ENCODE measurements at places on chromosomes 7 and 10.
A peak's percentile ranks its signal among the peaks of the same experiment; 100 is the strongest.

DNA sequence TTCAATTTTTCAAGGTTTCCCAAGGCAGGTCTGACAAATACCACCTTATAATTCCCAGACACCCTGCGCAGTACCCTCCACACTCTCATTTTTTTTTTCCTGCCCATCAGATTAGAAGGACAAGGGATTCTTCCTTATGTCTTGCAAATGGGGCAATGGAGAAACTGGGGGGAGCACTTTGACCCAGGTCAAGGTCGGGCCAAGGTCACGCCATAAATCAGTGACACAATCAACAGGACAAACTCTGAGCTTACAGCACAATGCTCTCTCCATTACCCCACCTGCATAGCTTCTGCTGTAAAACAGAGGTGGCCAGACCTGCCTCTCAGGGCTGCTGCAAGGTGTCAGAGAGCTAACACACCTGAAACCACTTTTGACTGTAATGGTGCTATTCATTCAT, 254.4 kb upstream of the ZMIZ1 start:
- no peak for DNase-seq

DNA sequence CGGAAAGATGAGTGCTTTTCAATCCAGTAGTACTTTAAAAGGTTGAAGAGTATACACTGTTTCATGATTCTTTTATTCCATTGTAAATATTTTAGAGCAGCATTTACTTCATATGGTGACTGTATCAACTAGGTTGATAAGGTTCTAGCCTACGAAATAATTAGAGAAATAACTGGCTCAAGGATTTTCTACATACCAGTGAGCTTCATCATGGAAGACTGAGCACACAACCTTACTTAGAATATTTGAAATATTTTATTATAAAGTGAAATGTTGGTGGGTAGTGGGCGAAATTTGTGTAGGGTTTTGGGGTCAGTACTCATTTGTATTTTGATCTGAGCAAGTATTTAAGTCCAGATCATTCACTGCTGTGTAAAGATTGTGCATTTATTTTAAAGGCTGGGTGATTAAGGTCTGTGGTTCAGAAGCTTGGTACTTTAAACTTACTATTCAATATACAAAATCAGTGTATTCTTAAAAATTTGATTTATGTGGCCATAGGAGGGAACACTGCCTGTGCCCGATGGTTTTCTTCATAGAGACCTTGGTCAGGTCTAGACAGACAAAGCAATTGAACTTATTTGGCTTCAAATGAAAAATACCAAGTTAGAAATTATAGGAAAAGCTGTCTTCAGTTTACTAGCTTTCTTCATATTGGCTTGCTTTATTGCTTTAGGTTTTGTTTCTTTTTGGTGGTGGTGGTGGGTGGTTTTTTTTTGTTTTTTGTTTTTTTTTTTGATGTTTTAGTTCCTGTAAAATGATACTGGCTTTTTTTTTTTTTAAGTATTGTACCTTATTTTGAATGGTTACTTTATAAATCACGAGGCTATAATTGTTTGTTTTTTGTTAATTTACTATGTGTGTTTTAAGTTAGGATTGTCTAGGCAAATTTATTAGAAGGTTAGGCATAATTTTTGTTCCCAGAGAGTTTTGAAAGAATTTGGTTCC, 3.0 kb downstream of the KMT2E start:
- DNase-seq = peak; percentile 65

DNA sequence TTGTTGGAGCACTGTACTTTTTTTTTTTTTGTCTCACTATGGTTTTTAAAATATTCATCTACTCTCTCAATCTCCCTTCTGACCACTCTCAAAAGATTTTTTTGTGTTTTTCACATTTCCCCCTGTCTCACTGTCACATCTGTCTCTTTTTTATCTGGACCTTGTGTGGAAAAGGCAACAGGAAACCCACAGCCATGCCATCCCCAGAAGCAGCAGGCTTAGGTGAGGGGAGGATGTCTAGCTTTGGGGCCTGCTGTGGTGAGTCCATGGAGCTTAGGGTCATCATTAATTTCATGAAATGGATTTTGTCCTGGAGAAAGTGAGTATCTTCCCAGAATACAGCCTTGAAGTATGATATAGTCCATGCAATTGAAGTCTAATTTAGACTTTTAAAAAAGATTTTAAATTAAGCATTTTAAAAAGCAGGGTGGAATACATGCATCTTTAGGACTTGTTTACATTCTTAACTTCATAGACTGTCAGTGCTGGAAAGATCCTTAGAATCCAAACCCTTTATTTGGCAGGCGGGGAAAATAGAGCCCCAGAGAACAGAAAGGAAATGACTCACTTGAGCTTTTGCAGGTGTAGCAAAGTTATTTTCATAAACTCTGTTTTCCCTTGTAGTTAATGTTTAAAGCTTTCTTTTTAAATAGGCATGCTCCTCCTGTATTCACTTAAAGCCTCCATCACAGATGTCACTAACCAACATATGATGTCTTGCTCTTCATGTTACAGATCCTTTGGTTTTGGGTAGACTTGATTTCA, 25.1 kb downstream of the MINDY4 start:
- DNase-seq = peak; percentile 85

DNA sequence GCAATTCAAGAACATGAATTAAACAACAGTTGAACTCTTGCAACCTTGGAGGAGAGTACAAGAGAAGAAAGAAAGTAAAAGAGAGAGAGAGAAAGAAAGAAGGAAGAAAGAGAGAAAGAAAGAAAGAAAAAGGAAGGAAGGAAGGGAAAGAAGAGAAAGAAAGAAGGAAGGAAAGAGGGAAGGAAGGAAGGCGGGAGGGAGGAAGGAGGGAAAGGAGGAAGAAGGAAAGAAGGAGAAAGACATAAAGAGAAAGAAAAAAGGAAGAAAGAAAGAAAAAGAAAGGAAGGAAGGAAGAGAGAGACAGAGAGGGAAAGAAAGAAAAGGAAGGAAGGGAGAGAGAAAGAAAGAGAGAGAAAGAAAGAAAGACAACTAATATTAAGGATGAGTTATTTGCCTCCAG, 1106.7 kb downstream of the TYW1 start:
- DNase-seq = no peak

DNA sequence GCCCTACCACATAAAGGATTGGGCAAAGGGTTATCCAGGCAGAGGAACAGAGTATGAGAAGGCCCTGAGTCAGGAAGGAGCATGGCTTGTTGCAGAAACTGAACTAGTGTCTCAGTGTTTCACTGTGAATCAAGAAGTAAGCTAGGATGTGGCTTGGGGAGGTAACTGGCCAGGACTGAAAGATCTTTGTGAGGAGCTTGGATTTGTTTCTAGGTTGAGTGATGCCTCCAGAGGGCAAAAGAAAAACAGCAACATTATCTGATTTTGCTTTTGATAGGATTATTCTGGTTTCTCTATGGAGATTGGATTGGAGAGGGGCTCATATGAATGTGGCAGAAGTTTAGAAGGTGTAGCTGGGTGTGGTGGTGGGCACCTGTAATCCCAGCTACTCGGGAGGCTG, 137.9 kb upstream of the HDAC9 start:
- peak; percentile 6 for DNase-seq

- no peak for DNase-seq
Measured at GRCh38 chr10:114379631-114380041, 24.7 kb downstream of the AFAP1L2 start.

DNA sequence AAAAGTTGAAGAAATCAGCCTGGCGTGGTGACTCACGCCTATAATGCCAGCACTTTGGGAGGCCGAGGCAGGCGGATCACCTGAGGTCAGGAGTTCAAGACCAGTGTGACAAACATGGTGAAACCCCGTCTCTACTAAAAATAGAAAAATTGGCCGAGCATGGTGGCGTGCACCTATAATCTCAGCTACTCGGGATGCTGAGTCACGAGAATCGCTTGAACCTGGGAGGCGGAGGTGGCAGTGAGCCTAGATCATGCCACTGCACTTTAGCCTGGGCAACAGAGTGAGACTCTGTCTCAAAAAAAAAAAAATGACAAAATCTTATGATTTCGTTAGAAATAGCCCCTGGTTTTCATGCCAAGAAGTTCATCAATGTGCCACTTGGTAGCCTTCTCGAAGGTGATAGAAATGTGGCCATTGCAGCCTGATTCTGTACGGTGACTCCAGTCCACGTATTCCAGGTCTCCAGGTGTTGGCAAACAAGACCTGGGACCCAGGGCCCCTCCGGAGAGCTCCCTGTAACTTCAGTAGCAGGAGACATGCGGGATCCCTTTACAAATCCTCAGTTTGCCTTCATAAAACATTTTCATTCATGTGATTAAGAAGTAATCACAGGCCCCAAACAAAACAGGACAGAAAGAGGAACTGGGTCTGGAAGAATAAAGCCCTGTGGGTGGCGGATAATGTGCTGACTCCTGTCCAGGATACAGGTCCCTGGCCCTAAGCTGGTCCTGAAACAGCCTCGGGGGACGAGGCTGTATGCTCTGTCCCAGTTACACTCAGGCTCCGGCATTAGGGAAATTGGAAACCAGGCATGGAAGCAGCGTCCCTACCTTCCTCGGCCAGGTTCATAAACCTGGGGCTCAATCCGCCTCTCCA, 207.3 kb upstream of the SH2B2 start:
- DNase-seq = no peak

DNA sequence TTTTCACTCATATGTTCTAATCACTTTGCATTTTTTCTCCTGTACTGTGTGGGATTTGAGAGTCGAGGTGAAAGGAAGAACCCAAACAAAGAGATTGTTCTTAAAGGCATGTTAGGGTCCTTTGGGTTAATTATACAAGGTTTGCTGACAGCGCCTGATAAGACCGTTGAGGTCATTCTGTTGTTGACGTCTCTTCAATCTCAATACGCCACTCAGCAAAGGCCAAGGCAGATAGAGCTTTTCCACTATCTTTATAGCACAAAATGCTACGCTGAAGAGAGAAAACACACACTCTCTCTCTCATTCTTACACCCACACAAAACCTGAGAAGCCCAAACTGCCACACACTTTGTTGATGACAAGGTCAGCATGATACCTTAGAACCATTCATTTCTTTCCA, 228.7 kb downstream of the CNTNAP2 start:
- no peak for DNase-seq

DNA sequence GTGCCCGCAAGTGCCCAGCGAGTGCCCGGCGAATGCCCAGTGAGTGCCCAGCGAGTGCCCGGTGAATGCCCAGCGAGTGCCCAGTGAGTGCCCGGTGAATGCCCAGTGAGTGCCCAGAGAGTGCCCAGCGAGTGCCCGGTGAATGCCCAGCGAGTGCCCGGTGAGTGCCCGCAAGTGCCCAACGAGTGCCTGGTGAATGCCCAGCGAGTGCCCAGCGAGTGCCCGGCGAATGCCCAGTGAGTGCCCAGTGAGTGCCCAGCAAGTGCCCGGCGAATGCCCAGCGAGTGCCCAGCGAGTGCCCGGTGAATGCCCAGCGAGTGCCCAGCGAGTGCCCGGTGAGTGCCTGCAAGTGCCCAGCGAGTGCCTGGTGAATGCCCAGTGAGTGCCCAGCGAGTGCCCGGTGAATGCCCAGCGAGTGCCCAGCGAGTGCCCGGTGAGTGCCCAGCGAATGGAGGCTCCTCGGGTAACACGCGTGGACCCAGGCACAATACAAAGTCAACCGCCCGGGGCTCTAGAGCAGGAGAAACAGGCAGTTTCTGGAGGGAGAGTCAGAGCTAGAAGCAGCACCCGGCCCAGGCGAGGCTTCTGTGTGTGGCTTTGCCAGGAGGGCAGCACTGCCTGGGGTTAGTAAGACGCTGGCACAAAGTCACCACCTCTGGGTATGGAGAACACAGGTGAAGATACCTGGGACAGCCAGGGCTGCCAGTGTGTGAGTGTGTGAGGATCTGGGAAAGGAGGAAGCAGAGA, 38.2 kb upstream of the CFAP46 start:
- no peak for DNase-seq

All from IMR-90 (cell line).